ENCODE measurements at places on chromosomes 11 and 22. TPM values are rescaled to one million over a fixed set of nuclear protein-coding genes. Genes with fewer than 3 reads are reported as not detected.

HEPN1 gene
- total RNA-seq = 0.18 TPM

AGBL2 gene
- total RNA-seq = not detected

FADS2 gene
- total RNA-seq = 208 TPM

TSSK2 gene
- not detected for total RNA-seq

ARFIP2 gene
- 46.2 TPM for total RNA-seq

RCOR2 gene
- total RNA-seq = 1.1 TPM

SCN4B gene
- 0.92 TPM for total RNA-seq

HTR3B gene
- not detected for total RNA-seq

BAIAP2L2 gene
- total RNA-seq = 0.24 TPM

SLC2A11 gene
- total RNA-seq = 17.1 TPM

PPM1F gene
- 202 TPM for total RNA-seq

VWCE gene
- 18.6 TPM for total RNA-seq

IGHMBP2 gene
- 17.7 TPM for total RNA-seq

WNT7B gene
- 1.5 TPM for total RNA-seq

SSTR3 gene
- not detected for total RNA-seq

DDX25 gene
- total RNA-seq = not detected

FERMT3 gene
- 38.9 TPM for total RNA-seq

ZNF195 gene
- 27.2 TPM for total RNA-seq

Data from glomerular endothelial cell (primary cell).